ENCODE measurements at places on chromosomes 11 and 22. TPM values are rescaled to one million over a fixed set of nuclear protein-coding genes. Genes with fewer than 3 reads are reported as not detected.

Gene PRSS23
- 574 TPM for total RNA-seq

Gene MADD
- total RNA-seq, result 15.2 TPM

Gene TEX12
- total RNA-seq, result 0.13 TPM

Gene JAML
- not detected for total RNA-seq

Gene C11orf54
- 24.7 TPM for total RNA-seq

Gene MMP8
- not detected for total RNA-seq

Gene SYCE3
- total RNA-seq, result not detected

Gene TMEM191B
- total RNA-seq, result 3.1 TPM

Gene SCUBE2
- 5.5 TPM for total RNA-seq

Gene RFPL1
- not detected for total RNA-seq

Gene TTC28
- 12.2 TPM for total RNA-seq

Gene TRPC6
- total RNA-seq, result 1.5 TPM

Gene UCP3
- 0.26 TPM for total RNA-seq

Gene CASTOR1
- total RNA-seq, result 5.9 TPM

Gene C22orf31
- total RNA-seq, result not detected

Gene GAS2
- 2.0 TPM for total RNA-seq

Gene CDON
- 7.7 TPM for total RNA-seq

Gene DYNC2H1
- 56.0 TPM for total RNA-seq

Gene VSIG10L2
- total RNA-seq, result not detected

Gene KIF18A
- 7.8 TPM for total RNA-seq

Gene TSSC4
- total RNA-seq, result 42.6 TPM

Gene TYMP
- total RNA-seq, result 7.3 TPM

Gene ELF5
- total RNA-seq, result not detected

Gene KLHDC7B
- total RNA-seq, result under 0.01 TPM

Gene MPZL3
- total RNA-seq, result 0.19 TPM

Gene C11orf52
- 1.1 TPM for total RNA-seq

Gene SPON1
- total RNA-seq, result 4.6 TPM

Gene HSPB2
- total RNA-seq, result 1.2 TPM

Gene GPHA2
- not detected for total RNA-seq

Gene YAP1
- 131 TPM for total RNA-seq
